Stimulated activated CD4-positive, alpha-beta T cell treated with anti-CD3 and anti-CD28 coated beads, Interleukin-4, amount 100 ng/mL, for 4 hours (primary cell): ENCODE measurements at places on chromosomes 11 and 22.

- DNase-seq = no peak
Measured at GRCh38 chr22:32992821-32993220, 65.4 kb downstream of the SYN3 start.

DNA sequence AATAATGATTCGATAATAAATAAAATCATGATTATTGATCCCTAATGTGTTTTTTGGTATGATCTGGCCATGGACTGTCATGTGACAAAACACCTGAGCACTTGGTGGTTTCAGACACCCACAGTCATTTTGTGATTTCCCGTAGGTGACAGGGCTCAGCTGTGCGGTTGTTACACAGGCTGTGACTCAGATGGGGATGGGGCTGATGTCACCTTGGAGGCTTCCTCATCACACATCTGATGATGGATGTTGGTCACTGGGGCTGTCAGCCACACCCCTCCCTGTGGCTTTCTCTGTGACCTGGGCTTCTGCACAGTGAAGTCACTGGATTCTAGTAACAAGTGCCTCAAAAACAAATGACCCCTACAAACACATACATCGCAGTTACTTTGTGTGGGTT, 995.1 kb downstream of the BRD1 start:
- no peak for DNase-seq

- no peak for DNase-seq
Measured at GRCh38 chr22:21876486-21877176, 9.2 kb upstream of the MAPK1 start.

GRCh38 chr11:10618490-10618889, 50.0 kb upstream of the LYVE1 start:
- DNase-seq = no peak

- DNase-seq = no peak
Measured at GRCh38 chr11:34261820-34262219, 96.0 kb downstream of the ABTB2 start.

- no peak for DNase-seq
Measured at GRCh38 chr11:58564231-58564630, 11.4 kb downstream of the LPXN start.

- no peak for DNase-seq
Measured at GRCh38 chr22:49862496-49862776, 8.8 kb downstream of the ZBED4 start.

GRCh38 chr11:45885274-45885920, at the start of gene MAPK8IP1:
Gene MAPK8IP1, plus strand, starts transcription at chr11:45885651. Its CDS starts 170 bp downstream, at chr11:45885821.
- peak; percentile 21 for DNase-seq

DNA sequence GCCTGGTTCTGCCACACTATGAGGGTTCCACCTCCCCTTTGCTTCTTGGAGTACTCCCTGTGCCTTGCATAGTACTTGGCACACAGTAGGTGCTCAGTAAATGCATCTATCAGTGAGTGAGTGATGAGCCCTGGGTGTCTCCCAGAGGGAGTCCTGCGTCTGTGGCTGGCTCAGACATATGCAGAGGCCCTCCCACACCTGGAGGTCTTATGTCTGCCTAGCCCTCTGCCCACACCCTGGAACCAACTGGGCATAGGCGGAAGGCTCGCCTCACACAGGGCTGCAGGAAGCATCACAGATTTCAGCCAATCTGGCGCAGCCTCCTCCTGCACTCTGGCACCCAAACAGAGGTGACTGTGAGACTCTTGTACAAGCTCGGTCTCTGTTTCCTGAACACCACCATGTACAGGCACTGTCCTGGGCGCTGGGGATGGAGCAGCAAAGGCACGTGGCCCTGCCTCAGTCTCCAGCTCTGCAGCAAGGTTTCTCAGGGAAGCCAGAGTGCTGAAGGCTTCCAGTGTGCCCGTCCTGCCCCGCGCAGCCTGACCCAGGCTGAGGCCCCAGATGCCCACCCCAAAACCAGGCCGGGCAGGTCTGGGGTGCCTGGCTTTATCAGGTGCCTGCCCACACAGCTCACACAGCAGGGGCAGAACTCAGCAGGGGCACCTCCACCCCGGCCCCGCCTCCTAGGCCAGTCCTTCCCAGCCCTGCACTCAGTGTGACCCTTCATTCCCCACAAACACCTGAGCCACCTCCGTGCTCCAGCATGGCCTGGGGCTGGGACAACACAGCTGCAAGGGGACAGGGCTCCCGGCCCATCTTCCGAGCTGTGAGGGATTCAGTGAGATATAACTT, 26.7 kb downstream of the FLRT1 start:
- no peak for DNase-seq

DNA sequence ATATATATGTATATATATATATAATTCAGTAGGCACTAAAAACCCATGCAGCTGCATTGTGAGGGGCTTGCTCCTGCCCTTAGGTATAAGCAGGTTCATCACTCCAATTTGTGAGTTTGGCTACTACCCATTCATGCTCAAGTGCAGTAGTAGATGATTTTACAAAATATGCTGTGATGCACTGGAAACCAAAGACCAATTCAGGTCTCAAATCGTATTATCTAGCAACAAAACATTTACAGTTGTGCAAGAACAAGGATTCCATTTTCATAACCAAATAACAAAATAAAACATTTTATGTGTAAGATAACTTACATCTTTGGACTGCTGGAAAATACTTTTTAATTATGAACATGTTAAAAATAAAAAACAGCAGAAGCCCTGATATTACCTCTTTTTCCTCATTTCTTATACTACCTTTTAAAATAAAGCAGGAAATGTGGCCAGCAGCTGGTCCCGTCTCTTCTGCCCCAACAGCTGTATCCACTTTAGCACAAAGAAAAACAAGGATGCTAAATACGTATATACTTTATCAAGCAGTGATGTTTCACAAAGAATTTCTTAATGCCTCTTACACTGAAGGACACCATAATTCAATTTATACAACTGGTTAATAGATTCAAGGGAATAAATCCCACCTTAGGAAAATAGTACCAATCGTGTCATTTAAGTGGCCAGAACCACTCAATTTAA, 2.8 kb downstream of the CREBZF start:
- no peak for DNase-seq

GRCh38 chr11:123429913-123430720, at the start of gene GRAMD1B:
Gene GRAMD1B, plus strand, starts transcription at chr11:123430269. Its CDS starts 524 bp downstream, at chr11:123430793.
- peak; percentile 69 for DNase-seq

DNA sequence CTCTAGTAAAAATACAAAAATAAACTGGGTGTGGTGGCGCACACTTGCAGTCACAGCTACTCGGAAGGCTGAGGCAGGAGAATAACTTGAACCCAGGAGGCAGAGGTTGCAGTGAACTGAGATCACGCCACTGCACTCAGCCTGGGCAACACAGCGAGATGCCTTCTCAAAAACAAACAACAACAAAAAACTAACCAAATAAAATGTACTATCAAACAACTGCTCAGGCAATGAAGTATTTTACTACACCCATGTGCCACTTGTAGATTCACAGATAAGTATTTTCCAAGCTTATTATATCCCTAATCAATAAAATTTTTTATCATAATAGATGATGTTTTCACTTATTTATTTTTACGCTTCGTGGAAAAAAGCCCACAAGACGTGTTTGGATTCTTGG, 924 bp downstream of the C11orf65 start:
- no peak for DNase-seq

GRCh38 chr11:40170078-40170477, 1289.4 kb downstream of the LRRC4C start:
- DNase-seq = no peak

GRCh38 chr22:29503811-29504372, 23.9 kb downstream of the NEFH start:
- DNase-seq = no peak

DNA sequence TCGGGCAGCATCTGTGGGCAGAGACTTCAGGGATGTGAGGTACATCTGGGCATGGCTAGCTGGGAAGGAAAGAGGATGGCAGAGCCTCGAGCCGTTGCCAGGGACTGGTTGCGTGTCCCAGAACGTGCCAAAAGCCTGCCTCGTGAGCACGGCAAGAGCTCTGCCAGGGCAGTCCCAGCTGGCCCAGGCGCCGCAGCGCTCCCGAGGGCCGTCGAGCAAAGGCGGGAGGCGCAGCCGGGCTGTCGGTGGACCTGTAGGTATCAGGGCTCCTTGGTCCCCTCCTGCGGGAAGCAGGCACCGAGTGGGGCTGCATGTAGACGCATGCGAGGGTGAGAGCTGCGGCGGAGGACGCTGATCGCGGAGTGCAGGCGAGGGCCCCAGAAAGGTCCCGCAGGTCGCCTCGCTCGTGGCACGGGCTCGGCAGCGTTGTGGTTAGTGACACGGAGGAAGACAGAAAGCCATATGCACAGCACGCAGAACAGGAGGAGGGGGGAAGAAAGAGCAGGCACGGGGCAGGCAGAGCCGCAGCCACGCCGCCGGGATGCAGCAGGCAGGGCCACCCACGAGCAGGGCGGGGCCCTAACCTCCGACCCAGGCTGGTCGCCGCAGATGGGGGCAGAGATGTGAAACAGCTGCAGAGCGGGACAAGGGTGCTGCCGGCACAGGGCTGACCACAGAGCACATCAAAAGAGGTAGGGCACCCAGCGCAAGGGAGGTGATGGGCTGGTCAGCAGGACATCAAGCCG, 18.0 kb downstream of the LSP1 start:
- DNase-seq = no peak

DNA sequence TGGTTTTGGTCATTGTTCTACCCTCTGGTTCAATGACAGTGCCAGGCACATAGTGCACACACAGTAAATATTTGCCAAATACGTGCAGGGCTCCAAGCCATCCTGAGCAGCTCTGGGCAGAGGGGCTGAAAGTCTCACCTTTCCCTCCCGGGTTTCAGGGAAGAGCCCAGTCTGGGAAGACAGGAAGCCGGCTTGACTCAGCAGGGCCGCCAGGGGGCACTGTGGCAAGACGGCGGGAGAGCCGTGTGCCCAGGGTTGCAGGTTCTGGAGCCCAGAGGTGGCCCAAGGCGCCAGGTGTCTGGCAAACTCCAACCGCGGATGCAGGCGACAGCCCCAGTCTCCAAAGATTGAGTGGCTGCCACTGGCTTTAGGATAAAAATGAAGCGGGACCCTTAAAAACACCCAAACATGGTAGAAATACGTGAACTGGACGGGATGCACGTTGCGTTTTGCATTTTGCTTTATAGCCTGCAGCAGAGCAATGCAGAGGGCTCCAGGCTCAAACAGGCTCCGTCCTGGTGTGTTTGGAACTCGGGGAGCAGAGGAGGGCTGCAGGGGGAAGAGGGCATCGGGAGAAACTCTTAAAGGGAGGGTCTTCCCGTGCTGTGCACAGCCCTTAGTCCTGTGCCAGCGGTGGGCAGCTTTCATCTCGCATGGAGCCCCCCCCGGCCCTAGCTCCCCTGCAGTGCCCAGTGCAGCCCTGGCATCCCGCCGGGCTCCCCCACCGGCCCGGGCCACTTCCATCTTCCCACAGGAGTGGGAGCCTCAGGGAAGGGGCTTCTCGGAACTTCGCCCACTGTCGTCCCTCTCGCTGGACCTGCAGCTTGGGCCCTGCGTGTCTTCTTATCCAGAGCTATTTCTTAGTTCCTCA, 10.7 kb downstream of the KRTAP5-5 start:
- peak; percentile 38 for DNase-seq

DNA sequence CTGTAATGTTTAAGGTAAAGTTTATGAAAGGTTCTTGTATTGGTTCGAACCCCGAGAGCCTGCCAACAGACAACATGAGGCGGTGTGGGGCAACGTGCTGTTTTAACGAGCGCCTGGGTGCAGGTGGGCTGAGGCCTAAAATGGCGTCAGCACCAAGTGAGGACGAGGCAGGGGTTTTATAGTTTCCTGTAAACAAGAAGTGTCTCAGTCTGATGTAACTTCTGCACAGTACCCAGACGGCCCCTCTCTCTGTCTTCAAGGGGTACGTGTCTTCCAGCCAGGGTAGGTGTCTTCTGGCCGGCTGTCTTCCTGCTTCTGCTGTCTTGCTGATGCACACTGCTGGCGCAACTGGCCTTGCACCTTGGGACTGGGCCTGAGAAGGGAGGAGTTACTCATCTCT, 2.7 kb downstream of the PPFIBP2 start:
- DNase-seq = no peak

GRCh38 chr11:70504246-70505020, 106.1 kb downstream of the CTTN start:
- DNase-seq = no peak

DNA sequence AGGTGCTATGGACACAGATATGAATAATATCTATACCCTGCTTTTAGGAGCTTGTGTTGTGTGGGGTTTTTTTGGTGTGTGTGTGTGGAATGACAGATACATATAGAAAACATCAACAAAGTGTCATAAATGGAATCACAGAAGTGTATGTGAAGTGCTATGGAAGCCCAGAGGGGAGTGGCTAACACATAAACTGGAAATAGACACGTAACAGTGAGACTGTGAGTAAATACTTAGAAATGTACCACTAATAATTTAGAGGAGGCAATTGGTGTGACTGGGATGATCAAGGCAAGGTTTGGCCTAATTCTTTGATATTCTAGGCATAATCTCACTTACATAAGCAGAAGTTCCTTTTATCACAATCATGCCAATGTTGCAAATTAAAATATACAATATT, 169.3 kb upstream of the TENM4 start:
- DNase-seq = no peak

DNA sequence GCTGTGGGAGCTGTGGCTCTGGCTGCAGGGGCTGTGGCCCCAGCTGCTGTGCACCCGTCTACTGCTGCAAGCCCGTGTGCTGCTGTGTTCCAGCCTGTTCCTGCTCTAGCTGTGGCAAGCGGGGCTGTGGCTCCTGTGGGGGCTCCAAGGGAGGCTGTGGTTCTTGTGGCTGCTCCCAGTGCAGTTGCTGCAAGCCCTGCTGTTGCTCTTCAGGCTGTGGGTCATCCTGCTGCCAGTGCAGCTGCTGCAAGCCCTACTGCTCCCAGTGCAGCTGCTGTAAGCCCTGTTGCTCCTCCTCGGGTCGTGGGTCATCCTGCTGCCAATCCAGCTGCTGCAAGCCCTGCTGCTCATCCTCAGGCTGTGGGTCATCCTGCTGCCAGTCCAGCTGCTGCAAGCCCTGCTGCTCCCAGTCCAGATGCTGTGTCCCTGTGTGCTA, 514 bp downstream of the KRTAP5-9 start:
- DNase-seq = no peak

DNA sequence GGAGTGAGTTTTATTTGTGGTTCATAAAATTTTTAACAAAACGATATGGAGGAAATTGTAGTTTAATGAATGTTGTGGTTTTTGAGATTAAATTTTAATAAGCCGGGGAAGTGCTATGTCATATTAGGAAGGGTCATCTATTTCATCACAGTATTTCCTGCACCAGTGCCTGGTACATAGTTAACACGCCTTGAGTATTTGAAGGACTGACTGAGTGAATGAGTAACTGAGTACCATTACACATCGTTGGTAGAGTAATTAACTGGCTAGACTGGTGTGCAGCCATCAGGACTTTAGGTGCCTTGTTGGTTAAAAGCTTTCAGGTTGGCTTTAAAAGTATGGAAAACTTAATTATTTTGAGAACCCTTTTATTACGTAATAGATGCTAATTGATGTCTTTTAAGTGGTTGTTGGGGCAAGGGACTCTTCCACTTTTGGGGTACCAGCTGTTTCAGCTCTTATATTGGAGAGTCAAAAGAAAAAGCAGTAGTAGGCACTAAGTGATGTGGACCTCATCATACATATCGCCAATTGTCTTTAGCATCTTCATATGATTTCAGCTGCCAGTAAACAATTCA, 101.8 kb downstream of the DDX10 start:
- no peak for DNase-seq

DNA sequence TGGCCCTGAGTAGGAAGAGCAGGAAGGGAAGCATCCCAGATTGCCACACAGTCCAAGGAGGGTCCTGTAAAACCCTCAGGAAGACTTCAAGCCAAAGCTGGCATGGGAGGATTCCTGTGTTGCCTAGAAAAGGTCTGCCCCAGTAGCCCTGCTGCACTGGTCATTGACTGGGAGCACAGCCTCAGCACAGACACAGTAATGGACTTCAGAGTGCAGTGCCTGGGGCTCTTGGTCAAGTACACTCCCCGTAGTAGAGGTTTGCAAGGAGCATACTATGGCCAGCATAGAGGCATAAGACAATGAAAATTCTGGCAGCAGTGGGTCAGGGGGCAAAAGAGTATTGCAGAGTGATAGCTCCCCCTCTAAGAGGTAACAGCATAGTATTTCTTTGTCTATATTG, 36.2 kb upstream of the FJX1 start:
- no peak for DNase-seq
